Glomerular endothelial cell (primary cell): ENCODE measurements at places on chromosomes 6 and 20. TPM values are rescaled to one million over a fixed set of nuclear protein-coding genes. Genes with fewer than 3 reads are reported as not detected.

Gene ATF6B
- 46.3 and 87.6 TPM in 2 replicates for total RNA-seq

Gene SSR1
- total RNA-seq: 76.1 and 83.8 TPM in 2 replicates

DNA sequence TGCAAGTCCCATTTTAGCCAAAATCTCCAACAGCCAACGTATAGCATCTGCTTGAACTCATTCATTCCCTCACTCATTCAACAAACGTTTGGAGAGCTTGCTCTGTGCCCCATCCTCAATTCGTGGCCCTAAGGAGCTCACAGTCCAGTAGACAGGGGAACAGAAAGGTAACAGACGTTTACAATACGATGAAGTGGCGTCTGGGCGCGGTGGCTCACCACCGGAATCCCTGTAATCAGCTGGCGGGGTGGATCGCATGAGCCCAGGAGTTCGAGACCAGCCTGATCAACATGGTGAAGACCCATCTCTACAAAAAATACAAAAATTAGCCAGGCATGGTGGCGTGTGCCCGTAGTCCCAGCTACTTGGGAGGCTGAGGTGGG lies 790 bp upstream of the E2F1 start:
- no peak for DNase-seq

DNA sequence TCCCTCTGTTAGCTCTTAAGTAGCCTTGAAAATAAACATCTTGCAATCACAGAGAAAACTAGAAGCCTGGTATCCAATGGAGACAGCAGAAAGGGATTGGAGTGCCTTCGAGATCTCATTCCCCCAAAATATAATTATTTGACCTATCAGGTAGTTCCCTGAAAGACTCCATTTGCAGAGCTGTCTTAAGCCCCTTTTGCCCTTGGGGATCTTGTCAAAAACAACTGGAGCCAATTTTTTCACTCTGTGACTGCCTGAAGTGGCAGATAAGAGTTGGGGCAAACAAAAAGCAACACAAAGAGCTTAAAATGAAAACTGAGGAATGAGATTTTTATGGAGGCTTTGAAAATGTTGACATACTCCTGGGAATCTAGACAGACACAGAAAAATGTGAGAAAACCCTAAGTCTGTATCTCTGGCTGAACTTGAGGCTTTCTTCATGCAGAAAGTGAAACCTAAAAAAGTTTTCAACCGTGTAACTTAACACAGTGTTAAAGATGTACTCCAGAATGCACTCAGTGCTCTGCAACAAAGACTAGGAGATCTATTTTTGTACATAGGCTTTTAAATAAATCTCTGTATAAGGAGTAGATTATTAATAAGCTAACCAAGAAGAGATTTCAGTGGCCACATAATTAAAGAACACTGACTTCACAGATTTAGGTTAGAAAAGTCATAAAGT lies 971.1 kb upstream of the MAN1A1 start:
- no peak for DNase-seq

DNA sequence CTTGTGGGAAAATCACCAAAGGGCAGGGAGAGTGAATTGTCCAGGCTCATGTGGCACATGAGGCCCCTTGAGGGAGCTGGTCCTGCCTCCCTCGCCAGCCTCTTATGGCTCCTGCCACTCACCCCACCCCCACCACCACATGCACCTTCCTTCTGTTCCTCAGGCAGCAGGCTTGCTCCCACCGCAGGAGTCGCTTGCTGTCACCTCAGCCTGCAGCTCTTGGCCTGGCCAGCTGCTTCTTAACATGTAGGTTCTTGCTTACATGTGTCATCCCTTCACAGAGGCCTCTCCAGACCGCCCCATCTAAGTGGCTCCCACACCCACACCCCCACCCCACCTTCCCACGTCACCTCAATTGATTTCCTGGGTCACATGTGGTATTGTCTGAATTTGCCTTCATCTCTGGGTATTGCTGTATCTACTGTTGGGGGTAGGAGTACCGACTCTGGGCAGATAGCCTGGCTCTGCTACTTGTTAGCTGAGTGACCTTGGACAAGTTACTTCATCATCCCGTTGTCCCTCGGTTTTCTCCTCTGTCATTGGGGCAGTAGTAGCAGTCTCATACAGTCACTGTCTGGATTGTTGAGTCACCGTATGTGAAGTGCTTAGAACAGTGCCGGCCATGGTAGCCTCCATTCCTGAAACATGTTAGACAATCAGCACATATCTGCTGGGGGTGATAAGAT lies 41.7 kb downstream of the SLC9A8 start:
- DNase-seq: no peak

GRCh38 chr6:147834084-147834776 lies 325.7 kb downstream of the SAMD5 start:
- DNase-seq: no peak

- DNase-seq: no peak
These were observed 8.6 kb downstream of the SRC start for GRCh38 chr20:37354210-37355195.

DNA sequence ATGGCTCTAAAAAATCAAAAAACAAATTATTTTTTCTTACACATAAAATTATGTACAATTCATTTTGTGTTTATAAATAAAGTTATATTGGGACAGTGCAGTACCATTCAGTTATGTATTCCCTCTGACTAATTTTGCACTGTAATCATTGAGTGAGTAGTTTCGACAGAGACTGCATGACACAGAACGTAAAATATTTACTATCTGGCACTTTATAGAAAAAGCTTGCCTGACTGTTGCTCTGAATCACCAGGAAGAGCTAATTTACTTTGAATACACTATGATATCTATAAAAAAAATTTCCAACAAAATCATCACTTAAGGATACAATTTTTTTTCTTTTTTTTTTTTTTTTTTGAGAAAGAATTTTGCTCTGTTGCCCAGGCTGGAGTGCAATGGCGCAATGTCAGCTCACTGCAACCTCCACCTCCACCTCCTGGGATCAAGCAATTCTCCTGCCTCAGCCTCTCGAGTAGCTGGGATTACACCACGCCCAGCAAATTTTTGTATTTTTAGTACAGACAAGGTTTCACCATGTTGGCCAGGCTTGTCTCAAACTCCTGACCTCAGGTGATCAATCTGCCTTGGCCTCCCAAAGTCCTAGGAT lies 11.0 kb upstream of the KHDC1L start:
- no peak for DNase-seq

DNA sequence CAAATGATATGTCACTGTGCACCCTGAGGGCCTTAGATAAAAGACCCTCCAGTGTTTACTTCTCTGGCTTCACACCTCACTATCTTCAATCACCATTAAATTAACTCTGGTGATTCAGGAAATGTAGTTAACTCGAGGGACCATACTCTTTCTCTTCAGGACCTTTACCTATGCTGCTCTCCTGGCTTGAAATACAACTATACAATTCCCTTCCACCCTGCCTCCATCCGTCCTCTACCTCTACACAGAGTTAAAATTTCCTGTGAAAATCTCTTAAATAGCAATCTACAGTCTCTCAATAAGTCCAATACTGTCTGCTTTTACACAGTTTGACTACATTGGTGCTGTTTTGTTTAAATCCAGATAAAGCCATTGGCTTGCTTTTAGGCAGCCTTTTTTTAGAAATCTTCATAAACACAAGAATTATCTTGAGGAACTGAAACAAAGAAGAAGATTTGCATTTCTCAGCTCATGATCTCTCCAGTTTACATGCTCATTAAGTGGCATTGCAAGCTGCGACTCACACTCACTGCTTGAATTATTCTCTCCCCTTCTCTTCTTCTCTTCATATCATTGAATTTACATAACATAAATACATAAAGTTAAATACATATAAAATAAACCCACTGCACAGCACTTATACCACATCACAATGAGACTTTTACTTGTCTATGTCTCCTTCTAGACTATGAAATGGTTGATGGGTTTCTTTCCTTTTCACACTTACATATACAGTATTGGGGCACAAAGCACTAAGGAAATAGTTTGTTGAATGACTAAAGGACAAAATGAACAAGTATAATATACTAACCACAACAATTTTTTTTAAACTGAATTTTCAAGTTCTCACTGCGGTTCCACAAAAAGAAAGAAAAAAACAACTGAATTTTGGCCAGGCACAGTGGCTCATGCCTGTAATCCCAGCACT lies 239.0 kb upstream of the KCNQ5 start:
- DNase-seq: no peak
